Gastroesophageal sphincter (tissue), 4 donors: ENCODE measurements at places on chromosomes 1 and 21. TPM values are rescaled to one million over a fixed set of nuclear protein-coding genes. Genes with fewer than 3 reads are reported as not detected.

DNA sequence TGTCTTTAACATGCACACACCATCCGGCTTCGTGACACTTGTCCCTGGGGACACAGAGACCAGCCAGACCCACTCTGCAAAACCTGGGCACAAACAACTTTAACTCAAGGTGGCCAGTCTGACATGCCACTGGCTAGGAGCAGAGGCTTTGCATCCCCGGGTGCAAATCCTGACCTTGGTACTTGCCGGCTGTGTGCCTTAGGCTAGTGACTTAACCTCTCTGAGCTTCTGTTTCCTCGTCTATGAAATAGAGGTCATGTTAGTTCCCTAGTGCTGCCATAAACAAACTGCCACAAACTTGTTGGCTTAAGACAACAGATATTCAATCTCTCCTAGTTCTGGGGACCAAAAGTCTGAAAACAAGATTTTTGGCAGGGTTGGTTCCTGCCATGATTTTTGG, 60.4 kb downstream of the SDC3 start:
- no peaks in the 10 kb centered on the region for H3K27me3 ChIP-seq
- H3K36me3 ChIP-seq, result no peaks in the 10 kb centered on the region
- H3K27ac ChIP-seq, result no peak overlapping the region

DNA sequence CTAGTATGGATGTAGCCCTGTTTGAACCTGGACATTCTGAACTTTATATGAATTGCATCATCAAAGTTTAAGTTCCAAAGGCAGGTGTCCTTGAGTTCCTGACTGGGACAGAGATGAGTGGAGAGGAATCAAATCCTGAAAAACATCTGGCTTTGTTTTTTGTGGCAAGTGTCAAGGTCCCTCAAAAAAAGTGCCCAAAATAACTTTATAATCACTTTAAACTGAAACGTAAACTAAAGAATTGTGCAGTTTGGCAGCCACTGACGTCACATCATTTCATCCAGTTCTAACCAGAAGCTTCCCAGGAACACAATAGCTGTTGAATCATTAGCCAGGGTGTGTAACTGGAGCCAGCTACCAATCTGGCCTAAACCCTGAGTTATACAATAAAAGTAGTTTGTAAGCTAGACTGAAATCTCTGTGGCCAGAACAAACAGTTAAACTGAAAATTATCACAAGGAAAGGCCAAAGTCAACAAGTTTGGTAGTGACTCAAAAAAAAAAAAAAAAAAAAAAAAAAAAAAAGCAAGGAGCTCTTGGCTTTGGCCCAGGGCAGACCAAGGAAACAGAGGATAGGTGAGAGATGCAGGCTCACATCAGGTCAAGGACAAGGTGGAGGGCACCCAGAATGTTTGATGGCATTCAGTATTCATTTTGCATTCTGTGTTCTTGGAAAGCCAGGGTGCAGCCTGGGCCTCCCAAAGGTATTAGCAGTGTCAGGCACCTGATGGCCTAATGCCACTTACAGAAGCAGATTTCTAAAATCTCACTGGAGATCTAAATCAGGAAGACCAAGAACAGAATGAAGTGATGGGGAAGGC, 74.3 kb downstream of the TNFSF18 start:
- no peak overlapping the region for H3K27ac ChIP-seq
- ATAC-seq, result no peak
- H3K4me1 ChIP-seq, result no peaks in the 10 kb centered on the region
- no peak overlapping the region for H3K4me3 ChIP-seq
- no peaks in the 10 kb centered on the region for H3K27me3 ChIP-seq

DNA sequence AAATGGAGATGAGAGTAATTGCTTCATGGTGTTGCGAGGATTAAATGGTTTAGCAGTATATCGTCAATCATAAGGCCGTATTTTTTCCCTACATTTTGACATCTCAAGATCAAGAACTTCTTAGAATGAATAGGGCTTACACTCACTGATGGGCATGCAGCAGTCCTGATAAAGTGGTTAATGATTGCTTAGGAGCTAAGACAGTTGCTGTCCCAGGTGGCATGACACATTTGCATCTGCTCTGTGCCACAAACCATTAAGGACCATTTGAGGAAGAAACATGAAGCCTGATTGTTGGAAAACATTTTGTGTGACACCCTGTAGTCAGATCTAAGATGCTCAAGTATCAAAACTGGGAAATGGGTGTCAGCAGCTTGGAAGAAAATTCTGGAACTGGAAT, 81.0 kb upstream of the SGIP1 start:
- no peaks in the 10 kb centered on the region for H3K36me3 ChIP-seq
- H3K4me3 ChIP-seq, result no peak overlapping the region
- no peaks in the 10 kb centered on the region for H3K27me3 ChIP-seq
- H3K4me1 ChIP-seq, result peaks cover 11% of the 10 kb centered on the region

DNA sequence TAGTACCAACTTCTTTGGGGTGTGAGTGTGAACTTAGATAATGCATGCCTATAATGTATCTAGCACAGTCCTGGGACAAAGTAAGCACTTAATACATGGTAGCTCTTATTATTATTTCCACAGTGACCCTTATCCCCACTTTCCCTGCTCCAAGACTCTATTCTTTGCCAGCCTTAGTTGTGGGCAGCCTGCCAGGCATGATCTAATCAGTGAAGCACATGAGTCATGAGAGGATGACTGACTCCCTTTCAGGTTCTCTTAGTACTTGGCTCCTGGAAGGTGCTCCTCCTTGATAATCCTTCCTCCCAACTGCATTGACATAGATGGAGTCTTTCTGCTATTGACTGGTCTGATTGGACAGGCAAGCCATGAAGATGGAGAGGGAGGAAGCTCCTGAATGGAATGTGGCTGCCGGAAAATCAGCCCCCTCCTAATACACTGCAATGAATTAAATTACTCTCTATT, 17.4 kb upstream of the GNG12 start:
- peak; percentile 75 for ATAC-seq
- H3K36me3 ChIP-seq, result no peaks in the 10 kb centered on the region
- H3K27me3 ChIP-seq, result no peaks in the 10 kb centered on the region
- H3K4me1 ChIP-seq, result peaks cover 16% of the 10 kb centered on the region

- ATAC-seq, result no peak
- H3K4me3 ChIP-seq, result peak overlapping the region; percentile 99
- H3K27ac ChIP-seq, result peak overlapping the region; percentile 88
- peaks cover 14% of the 10 kb centered on the region for H3K4me1 ChIP-seq
- H3K36me3 ChIP-seq, result no peaks in the 10 kb centered on the region
- H3K27me3 ChIP-seq, result no peaks in the 10 kb centered on the region
Measured at GRCh38 chr1:44354268-44354839, 703 bp downstream of the ERI3 start.

- H3K27me3 ChIP-seq, result no peaks in the 10 kb centered on the region
- H3K4me3 ChIP-seq, result no peak overlapping the region
- H3K27ac ChIP-seq, result no peak overlapping the region
- H3K4me1 ChIP-seq, result no peaks in the 10 kb centered on the region
Measured at GRCh38 chr21:13937236-13937635, 273.5 kb downstream of the LIPI start.

DNA sequence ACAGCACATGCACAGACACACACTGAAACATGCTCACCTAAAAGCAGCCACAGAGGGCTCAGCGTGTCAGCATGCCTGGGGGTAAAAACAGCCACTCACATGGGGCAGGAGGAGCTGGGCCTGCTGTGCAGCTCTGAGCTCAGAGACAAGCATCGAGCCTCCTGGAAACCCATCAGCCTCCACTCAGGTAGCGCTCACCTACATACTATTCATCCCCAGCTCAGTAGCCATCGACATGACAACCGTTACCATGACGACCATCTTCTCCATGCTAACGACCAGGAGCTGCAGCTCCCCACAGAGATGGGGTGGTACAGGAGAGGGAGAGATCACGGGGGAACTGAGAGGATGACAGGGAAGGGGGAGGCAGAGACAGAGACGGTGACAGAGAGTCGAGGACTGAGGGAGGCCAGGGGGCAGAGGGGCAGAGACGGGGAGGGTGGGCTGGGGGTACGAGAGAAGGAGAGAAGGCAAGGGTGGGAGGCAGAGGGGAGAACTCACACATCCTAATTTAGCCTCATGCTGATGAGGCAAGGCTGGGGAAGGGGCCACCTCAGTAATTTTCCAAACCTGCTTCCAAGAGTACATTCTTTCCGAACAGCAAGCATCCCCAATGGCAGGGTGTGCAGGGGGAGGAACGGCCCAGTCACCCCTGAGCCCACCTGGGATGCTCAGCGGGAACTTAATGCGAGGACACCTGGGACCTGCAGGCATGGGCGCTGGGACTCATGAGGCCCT, 28.4 kb downstream of the SDC3 start:
- peak overlapping the region; percentile 84 for H3K27ac ChIP-seq
- H3K36me3 ChIP-seq, result no peaks in the 10 kb centered on the region
- H3K27me3 ChIP-seq, result no peaks in the 10 kb centered on the region
- ATAC-seq, result no peak

GRCh38 chr1:241839369-241839979, 8.5 kb upstream of the EXO1 start:
- no peak for ATAC-seq
- H3K4me1 ChIP-seq, result no peaks in the 10 kb centered on the region
- no peak overlapping the region for H3K4me3 ChIP-seq
- H3K27me3 ChIP-seq, result peaks cover 6% of the 10 kb centered on the region
- H3K36me3 ChIP-seq, result no peaks in the 10 kb centered on the region

DNA sequence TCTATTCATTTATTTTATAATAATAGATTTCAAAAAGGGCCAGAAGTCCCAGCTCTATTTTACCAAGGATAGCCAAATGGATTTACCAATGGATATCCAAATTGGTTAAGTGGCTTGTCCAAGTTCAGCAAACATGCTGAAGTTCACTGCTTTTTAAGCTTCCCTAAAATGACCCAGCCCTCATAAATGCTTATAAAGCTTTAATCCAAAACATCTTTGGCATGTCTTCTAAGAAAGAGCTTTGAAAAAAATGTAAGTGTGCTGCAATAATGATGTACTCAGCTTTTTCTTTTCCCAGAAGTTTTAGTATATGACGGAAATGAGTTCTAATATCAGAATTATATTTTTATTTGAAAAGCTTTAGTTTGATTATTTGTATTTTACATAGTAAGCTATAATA, 451.5 kb upstream of the ADAMTS5 start:
- H3K36me3 ChIP-seq, result no peaks in the 10 kb centered on the region
- no peak overlapping the region for H3K4me3 ChIP-seq
- H3K27ac ChIP-seq, result no peak overlapping the region
- no peaks in the 10 kb centered on the region for H3K27me3 ChIP-seq

GRCh38 chr1:87072411-87072810, 158.0 kb downstream of the HS2ST1 start:
- no peak overlapping the region for H3K4me3 ChIP-seq
- ATAC-seq, result no peak
- H3K27ac ChIP-seq, result no peak overlapping the region
- H3K36me3 ChIP-seq, result no peaks in the 10 kb centered on the region

GRCh38 chr1:199002661-199003060, 363.8 kb downstream of the PTPRC start:
- no peaks in the 10 kb centered on the region for H3K27me3 ChIP-seq
- no peak overlapping the region for H3K4me3 ChIP-seq
- ATAC-seq, result no peak
- H3K36me3 ChIP-seq, result no peaks in the 10 kb centered on the region

GRCh38 chr1:181104042-181104789, 15.7 kb downstream of the IER5 start:
- peaks cover 51% of the 10 kb centered on the region for H3K4me1 ChIP-seq
- peak overlapping the region; percentile 66 for H3K4me3 ChIP-seq
- H3K27ac ChIP-seq, result peak overlapping the region; percentile 88
- H3K27me3 ChIP-seq, result no peaks in the 10 kb centered on the region
- H3K36me3 ChIP-seq, result no peaks in the 10 kb centered on the region

DNA sequence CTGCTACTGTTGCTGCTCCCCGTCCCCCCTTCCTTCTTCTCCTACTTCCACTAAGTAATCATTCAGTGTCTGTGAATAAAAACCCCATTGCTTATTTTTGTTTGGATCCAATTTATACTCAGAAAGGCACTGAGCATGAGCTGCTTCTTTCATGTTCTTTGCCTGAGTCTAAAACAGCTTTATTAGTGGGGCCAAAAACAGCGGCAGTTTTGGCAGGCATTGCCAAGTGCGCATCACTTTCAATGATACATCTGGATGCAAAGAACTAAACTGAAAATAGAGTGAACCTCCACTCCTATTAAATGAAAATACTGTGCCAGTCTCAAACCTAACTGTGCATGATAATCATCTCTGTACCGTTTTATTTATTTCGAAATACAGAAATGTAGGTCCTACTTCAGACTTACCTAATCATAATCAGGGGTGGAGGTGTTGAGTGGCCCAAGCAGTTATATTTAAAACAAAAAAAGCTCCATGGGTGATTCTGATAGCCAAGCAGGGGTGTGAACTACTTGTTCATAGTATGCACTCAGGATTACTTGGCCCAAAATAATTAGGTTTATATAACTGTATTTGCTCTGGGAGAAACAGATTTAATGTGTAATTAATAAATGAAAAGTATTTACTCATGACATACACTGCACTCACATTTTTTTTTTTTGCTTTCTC, 48.4 kb downstream of the NEK7 start:
- H3K36me3 ChIP-seq, result no peaks in the 10 kb centered on the region
- H3K27ac ChIP-seq, result no peak overlapping the region
- no peak for ATAC-seq
- H3K27me3 ChIP-seq, result no peaks in the 10 kb centered on the region

DNA sequence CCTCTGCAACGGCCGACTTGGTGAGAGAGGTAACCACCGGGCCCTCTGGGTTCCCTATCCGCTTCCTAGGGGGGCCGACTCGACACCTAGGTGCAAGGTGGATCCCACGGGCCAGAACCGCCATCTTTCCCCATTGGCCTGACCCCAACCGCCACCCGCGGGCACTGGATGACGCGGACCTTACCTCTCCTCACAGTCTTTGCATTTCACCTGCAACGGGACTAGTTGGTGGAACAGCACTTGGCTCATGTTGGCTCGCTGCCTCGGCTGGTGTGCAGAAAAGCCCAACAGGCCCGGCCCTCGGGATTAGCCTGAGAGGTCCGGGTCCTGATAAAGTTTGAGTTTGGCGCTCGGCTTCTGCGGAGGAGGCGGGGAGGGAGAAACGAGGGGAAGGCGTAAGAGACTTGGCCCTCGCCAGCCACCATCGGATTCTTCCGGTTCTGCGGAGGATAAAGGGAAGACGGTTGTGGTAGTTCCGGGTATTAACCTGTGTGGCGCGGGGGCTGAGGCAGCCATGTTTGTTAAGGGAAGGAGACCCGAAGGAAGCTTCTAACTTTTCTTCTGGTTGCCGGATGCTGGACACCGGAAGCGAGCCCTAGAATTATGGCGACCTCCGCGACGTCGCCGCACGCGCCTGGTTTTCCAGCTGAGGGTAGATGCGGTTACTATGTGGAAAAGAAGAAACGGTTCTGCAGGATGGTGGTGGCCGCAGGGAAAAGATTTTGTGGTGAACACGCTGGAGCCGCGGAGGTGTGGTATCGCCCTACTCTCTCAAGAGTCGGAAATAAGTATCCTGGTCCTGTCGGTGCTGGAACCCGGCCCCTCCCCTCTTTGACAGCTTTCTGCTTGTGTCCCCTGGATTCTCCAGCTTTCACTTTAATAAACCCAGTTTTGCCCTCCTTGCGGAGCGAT, at the start of the genes SASS6 and TRMT13:
TSS of gene SASS6 (minus strand) at position 365 of the 912 bp plus-strand sequence. CDS start at position 249, 116 bp downstream.
TSS of gene TRMT13 (plus strand) at position 598 of the 912 bp plus-strand sequence. CDS start at position 604, 6 bp downstream.
- no peaks in the 10 kb centered on the region for H3K4me1 ChIP-seq
- no peaks in the 10 kb centered on the region for H3K27me3 ChIP-seq
- H3K36me3 ChIP-seq, result no peaks in the 10 kb centered on the region
- peak within 1 kb of the TSS; percentile 40 for H3K27ac ChIP-seq
- ATAC-seq, result peak; percentile 99
- H3K4me3 ChIP-seq, result peak within 1 kb of the TSS; percentile 78

Gene SYPL2
- total RNA-seq, result 4.0 TPM

Gene ATP1A4
- total RNA-seq, result not detected

Gene CFAP107
- not detected for total RNA-seq

Gene FAM76A
- 13.4 TPM for total RNA-seq

Gene CORT
- total RNA-seq, result not detected

Gene TXNIP
- total RNA-seq, result 2,024 TPM

Gene ITGB2
- 112 TPM for total RNA-seq

Gene KRTAP26-1
- not detected for total RNA-seq

Gene CLDN19
- total RNA-seq, result not detected

Gene GJA8
- not detected for total RNA-seq

Gene TMEM125
- total RNA-seq, result not detected

Gene SLC25A34
- total RNA-seq, result 2.0 TPM

Gene CLCA4
- 20.3 TPM for total RNA-seq
